ENCODE measurements at places on chromosomes 1 and 21.

DNA sequence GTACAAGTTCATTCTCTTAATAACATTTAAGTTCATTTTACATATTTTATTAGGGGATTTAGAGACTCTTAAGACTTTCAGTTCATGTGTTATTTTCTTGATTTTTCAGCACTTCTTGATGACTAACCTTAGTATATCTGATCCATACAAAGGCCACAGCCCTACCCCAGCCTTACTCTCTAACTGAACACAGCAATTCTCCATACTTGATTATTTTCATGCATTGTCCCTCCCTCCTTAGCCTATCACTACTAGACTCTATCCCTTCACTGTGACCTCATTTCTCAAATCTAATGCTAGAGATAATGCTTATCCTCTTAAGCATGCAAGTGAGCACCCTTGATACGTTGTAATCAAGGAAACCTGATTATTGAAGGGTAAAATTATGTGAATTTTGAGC, 15.2 kb downstream of the PRKAA2 start:
- DNase-seq: no peak

DNA sequence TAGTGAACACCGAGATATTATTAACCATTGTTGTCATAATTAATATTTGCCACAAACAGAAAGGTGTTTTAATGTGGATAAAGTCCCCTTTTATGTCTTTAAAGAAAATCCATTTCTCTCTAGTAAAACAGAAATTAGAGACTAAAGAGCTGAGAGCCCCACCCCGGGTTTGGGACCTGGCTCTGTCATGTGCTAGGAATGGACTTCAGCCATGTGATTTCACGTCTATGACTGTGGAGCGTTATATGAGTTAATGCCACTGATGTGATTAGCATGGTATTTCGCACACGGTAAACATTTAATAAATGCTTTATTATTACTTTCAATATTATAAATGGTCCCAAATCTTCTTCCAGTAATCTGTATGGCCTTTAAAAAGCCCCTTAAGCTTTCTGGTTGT, 205.0 kb upstream of the NFIA start:
- no peak for DNase-seq

DNA sequence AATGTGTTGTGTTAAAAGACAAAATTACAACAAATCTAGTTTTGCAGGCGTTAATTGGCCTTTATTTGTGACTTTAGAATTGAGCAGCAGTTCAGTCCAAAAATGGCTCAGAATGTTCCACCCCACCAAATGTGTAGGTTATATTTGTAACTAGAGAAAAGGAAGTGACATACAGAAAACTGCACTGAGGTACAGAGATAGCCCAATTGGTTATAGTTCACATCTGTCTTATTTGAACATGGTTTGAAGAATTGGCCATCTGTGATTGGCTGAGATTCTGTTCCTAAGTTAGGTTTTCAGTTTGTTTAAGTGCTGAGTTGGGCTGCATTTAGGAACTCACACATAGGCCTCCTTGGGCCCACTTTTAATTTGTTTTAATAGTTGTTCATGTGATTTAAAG, 12.0 kb upstream of the FMO2 start:
- DNase-seq: no peak

GRCh38 chr1:119978018-119978505, 81.7 kb upstream of the ADAM30 start:
- DNase-seq: peak; percentile 67

DNA sequence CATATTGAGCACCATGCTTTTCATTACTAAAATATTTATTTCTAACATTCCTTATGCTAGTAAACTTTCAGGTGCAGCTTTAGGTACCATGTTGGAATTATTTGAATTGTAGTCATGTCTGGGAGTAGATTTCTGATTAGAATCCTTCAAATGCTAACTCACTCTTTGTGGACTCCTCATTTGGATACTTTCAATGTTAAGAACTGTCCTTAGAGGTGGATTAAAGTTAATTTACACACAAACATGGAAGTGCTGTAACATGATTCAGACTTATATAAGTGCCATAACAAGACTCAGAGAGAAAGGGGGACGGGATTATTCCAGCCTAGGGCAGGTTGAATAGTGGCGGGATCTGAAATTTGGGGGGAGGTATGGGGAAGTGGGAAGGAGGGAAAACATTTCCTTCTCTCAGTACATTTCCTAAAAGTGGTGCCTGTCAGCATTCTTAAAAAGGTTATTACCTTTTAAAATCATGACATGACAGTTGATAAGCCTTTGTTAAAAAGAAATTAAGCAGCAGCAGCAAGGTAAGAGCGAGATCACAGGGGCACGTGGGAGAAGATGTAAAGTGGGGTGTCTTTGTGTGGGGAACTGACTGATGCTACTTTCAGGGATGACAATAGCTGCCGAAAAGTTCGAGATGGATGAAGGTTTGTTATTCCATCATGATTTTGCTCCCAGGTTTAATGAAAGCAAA, 44.4 kb downstream of the HHAT start:
- DNase-seq: no peak

- DNase-seq: peak; percentile 93
These were observed 104.0 kb upstream of the BMP8A start for GRCh38 chr1:39387452-39387851.

DNA sequence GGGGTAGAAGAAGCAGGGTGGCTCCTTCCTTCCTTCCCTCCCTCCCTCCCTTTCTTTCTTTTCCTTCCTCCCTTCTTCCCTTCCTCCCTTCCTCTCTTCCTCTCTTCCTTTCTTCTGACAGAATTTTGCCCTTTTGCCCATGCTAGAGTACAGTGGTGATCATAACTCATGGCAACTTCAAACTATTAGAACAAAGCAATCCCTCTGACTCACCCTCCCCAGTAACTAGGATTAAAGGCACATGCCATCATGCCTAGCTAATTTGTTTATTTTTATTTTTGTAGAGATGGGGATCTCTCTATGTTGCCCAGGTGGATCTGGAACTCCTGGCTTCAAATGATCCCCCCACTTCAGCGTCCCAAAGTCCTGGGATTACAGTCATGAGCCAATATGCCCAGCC, 10.0 kb upstream of the RPE65 start:
- DNase-seq: no peak

DNA sequence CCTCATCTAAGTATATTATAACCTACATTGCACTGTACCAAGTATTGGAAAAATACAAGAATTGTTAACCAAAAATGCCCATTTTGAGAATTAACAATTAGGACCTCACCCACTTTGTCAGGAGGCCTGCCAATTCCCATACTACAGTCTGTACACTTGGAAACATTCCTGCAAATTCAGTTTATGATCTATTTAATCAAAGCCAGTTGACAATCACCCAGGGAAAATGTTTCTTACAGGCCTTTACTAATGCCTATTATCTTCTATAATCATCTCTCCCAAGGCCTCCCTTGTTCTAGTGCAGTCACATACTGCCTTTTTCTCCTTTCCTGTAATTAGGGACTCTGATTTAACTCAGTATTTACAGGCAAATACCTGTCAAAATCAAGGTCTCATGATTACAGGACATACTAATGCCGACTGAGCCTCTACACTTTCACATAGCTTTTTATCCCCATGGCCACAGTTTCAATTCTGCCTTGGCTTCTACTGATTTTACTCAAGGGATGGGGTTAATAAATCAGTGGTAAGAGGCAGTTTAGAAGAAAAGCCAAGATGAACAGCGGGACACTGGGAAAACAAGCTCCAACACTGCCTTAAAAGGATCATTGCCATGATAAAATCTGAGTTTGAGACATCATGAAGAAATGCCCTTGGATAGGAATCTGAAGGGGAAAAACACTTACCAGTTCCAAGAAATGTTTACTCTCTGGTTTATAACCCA, 338.7 kb downstream of the VAV3 start:
- peak; percentile 62 for DNase-seq

DNA sequence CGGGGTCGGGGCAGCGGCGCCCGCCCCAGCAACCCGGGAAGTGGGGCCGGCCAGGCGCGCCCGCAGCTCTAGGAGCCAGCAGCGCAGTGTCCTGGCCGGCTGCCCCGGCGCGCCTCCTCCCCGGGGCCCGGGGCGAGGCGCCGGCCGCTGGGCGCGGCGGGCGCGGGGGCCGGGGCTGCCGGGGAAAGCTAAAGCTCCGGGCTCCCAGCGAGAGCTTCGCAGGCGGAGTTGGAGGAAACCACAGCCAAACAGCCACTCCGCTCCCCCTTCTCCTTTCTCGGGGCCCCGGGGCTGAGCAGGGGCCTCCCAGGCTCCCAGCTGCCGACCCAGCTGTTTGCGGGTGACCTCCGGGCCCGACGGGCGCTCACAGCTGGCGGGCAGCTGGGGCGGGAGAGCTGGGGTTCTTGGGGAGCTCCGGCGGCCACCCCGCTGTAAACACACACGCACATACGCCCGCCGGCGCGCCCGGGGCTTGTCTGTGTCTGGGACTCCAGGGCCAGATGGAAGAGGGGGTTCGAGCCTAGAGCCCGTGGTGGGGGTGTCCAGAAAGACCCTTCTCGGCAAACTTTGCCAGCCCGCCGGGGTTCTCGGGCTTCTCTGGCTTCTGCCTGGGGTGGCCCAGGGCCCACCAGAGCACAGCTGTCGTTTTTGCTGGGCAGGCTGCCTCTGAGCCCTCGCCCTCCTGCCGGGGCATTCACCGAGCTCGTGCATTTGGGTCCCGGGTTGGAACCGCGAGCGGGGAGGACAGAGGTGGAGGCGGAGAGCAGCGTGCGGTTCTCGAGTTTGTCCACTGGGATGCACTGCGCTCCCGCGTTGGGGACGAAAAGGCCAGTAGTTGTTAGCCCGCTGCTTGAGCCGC, 1.5 kb downstream of the AJAP1 start:
- peak; percentile 47 for DNase-seq

DNA sequence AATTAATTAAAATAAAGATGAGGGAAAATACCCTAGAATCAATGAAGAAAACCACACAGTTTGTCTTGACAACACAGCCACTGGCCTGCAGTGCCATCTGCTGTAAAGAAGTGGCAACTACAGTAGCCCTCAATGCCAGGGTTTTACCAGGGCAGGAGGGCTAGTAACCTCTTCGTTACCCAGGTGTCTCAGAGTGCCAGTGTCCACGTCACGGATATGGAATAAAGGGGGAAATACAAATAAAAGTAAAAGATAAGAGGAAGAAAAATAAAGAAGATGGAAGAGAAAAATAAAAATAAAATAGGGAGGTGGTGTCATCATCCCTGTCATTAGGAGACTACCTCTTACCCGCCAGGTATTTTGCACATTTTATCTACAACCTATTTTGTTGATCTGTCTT, 14.2 kb upstream of the SLC44A3 start:
- DNase-seq: peak; percentile 57

- DNase-seq: no peak
These were observed 11.2 kb upstream of the RAP1GAP start for GRCh38 chr1:21680381-21680780.

DNA sequence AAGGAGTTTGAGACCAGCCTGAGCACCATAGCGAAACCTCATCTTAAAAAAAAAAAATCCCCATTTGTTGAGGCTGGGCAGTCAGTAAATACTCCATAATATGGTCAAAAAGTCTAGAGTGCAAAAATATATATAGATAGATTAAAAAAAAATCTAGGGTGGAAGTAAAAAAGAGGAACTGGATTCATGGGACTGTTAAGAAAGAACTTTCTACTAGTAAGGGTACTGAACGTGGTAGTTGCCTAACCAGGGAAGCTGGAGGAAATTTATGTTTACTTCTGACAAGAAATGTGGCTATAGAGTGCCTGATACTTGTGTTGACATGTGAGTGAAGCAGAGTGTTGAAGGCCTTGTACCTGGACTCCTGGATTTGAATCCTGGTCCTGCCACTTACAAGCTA, 265.9 kb upstream of the FAM78B start:
- DNase-seq: no peak

DNA sequence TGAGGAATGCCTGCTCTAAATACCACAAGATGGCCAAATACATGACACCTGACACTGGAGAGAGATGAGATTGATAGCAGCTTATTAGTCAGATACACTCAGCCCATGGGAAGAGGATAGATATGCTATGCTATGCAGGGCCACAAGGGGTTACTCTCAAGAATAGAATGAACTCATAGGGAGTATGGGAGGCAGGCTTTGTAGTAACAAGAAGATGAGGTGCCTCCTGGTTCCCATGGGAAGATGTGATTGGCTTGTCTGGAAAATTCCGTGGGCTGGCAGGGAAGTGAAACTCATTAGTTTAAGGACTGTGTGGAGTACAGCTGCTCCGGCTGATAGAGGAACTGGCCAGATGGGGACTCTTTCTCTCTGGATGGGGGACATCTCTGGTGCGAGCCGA, 16.5 kb downstream of the CCDC30 start:
- DNase-seq: peak; percentile 25

DNA sequence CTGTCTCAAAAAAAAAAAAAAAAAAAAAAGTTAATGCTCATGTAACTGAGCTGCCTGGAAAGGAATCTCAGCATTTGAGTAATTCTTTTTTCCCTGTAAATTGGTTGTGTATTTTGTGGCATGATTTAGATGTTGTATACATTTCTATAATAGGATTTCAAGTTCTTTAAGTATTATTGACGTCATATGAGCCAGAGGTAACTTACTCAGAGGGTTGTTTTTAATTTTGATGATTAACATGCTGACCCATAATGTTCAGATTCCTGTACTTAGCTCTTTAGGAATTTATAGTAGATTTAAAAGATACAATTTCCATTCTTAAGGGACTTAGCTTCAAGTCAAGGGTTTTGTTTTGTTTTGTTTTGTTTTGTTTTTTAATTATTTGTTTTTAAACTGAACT, 120.4 kb downstream of the CACHD1 start:
- no peak for DNase-seq

- no peak for DNase-seq
These were observed 112.0 kb downstream of the SYF2 start for GRCh38 chr1:25120281-25120680.

DNA sequence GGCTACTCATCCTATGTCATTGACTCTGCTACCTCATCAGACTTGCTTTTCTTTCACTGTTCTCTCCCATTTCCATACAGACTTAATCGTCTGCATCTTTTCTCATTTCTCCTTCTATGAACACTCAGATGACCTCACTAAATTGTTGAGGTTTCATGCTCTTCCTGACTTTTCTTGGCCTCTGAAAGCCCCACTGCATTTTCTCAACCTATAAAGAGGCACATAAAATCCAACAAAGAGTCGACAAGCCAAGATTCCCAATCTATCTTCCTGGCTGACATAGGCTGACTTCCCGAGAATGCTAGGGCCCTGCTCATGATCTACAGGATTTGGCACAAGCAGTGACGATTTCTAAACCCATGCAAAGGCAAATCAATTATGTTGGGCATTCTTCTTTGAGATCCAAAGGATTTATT, 280.8 kb upstream of the DPYD start:
- peak; percentile 96 for DNase-seq

DNA sequence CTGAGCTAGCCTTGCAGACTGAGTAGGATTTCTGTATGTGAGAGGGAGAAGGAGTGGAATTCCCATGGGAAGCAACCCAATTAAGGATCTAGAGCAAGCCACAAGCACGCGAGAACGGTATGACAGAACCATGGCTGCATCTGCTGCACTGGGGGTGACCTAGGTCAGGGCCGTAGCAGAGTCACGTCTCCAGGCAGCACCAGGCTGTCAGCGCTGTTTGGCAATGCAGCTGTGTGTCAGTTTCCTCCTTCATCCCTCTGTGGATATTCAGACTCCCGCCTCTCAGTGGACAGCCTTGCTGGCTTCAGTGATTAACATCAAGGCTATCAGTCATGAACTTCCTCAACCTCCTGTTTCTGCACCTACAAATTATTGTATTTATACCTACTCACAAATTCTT, 118.1 kb upstream of the PPP2R5A start:
- DNase-seq: peak; percentile 57

Data from fibroblast of upper back skin (primary cell).